ENCODE measurements at places on chromosomes 4 and X.
A peak's percentile ranks its signal among the peaks of the same experiment; 100 is the strongest.

DNA sequence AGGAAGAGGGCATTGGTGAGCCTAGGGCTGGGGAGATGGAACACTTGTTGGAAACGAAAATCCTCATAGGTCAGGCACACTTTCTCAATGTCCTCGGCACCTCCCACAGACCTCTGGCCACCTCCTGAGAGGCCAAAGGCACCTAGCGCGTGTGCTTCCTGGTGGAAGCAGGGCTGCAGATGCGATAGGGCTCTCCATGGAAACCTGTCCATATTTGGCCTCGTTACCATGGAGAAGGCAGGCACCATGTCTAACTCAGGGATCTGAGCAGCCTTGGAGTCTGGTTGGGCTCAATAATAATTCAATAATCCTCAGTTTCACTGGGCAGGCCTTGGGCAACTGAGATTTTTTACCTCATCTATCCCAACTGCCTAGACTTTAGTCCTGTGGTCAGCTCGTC lies 58.3 kb downstream of the RAI2 start:
- no peak for DNase-seq

GRCh38 chrX:112785344-112785743 lies 55.3 kb downstream of the AMOT start:
- no peak for DNase-seq

GRCh38 chr4:83910693-83911092 lies 374.8 kb downstream of the GPAT3 start:
- no peak for DNase-seq

DNA sequence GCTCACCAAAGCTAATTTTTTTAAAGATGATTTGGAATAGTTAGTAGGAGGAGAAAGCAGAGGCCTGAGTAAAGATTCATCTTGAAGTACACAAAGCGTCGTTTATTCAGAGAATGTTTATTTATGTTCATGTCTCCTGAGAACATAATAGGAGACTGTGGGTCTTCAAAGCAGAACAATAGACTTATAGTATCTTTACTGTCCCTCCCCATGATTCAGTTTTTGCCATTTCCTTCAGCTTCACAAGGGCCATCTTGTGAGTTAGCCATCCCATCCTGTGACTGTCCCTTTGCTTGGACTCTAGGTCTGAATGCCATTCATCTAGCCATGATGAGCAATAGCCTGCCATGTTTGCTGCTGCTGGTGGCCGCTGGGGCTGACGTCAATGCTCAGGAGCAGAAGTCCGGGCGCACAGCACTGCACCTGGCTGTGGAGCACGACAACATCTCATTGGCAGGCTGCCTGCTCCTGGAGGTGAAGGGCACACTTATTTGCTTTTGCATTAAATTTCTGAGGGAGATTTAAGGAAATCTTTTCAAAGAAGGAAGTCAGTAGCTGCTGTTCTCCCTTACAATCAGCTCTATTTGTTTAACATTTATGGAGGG lies 105.8 kb downstream of the NFKB1 start:
- DNase-seq: no peak

GRCh38 chrX:139795196-139795595 lies 87.2 kb upstream of the MCF2 start:
- DNase-seq: no peak

- no peak for DNase-seq
Observed at GRCh38 chrX:68086709-68087108, 346.6 kb downstream of the OPHN1 start.

GRCh38 chr4:128837679-128838078 lies 28.2 kb downstream of the JADE1 start:
- DNase-seq: no peak

GRCh38 chr4:8553216-8553615 lies 27.0 kb upstream of the GPR78 start:
- no peak for DNase-seq

DNA sequence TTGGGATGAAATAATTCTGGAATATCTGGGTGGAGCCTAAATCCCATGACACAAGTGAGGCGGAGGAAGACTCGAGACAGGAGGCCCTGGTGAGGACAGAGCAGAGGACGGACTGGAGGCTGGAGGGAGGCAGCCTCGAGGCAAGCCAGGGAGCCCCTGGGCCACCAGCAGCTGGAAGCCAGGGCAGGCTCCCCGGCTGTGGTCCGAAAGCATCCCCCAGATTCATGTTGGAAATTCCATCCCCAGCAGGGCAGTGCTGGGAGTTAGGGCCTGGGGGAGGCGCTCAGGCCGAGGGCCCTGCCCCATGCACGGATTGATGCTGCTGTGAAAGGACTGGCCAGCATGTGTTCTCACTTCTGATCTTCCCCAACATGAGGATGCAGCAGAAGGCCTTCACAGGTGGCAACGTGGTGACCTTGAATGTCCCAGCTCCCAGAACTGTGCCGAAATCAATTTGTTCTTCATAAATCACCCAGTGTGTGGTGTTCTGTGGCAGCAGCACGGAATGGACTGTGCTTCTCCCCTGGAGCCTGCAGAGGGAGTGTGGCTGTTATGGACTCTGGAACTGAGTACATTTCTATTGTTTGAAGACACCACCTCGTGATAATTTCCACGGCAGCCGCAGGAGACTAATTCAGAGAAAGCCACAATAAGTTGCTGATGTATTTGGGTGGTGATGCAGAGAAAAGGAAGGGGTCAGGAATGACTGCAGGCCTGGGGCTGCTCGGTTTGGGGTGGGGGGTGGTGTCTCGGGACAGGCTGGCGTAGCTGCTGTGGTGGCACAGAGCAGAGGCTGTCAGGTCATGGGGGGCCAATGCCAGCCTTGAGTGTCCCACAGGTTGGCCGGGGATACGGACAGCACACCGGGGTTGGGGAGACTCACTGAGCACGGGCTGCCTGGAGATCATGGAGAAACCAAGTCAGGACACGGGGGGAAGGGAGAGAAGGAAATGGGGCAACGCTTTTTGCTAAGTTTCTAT lies 56.9 kb downstream of the PCGF3 start:
- DNase-seq: no peak

DNA sequence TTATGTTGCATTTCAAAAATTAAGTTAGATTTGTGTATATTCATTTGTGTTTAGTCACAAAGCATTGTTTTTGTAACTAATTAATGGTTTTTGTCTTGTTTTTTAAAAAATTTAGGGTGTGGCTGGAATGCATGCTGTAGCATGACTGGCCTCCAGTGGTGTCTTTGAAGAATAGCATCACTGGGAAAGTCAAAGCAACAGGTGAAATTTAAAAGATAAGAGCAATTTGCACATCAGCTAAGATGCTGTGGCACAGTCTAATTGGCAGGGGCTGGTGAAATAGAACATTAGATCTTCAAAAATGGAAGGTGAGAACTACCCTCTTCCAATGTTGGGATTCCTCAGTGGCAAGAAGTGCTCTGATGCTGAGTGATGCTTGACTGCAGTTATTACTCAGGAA lies 45.3 kb downstream of the ANK2 start:
- no peak for DNase-seq

DNA sequence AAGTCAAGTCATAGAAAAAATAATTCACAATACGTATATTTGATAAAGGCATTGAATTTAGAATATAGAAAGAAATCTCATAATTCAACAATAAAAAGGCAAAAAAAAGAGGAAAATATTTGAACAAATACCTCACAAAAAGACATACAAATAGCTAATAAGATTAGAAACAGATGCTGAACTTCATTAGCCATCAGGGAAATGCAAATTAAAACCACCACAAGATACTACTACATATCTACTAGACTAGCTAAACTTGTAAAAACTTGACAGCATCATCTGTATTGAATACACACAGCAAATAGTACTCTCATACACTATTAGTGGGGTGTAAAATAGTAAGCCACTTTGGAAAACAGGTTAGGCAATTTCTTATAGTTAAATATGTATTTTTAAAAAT lies 128.7 kb upstream of the TLL1 start:
- no peak for DNase-seq

DNA sequence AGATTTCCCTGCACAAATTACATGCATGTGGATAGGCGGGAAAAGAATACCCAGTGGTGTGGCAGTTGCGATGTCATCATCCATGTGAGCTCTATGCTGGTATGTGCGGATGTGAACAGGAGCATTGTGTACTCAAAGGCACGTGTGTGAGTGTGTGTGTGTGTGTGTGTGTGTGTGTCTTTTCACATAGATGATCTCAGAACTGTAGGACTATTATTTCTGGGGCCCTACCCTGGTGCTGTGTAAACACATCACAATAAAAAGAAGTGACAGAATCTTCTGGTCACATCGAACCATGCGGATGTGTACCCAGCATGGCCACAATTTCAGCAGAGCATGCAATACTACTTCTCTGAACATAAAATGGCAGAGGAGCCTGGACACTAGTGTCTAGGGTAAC lies 624.8 kb downstream of the MID1IP1 start:
- no peak for DNase-seq

GRCh38 chrX:107726816-107727534 lies 48.6 kb downstream of the TSC22D3 start:
- DNase-seq: no peak

- DNase-seq: no peak
Observed at GRCh38 chr4:140806163-140806562, 50.0 kb upstream of the TBC1D9 start.

DNA sequence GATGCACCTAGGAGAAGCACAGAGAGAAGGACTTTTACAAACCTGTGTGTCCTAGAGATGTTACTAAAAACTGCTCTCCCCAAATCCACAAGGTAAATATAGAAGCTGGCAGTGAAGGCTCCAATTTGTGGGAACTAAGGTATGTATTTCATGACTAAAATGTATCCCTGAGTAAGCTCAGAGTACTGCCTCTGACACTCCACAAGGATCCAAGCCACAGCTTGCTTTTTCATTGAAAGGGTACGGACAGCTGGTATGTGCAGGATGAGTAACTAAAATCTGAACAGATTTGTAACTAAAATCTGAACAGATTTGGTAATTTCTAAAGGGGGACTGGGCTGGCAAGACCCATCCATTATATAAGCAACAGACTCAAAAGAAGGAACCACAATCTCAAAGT lies 187.6 kb downstream of the DCLK2 start:
- no peak for DNase-seq

DNA sequence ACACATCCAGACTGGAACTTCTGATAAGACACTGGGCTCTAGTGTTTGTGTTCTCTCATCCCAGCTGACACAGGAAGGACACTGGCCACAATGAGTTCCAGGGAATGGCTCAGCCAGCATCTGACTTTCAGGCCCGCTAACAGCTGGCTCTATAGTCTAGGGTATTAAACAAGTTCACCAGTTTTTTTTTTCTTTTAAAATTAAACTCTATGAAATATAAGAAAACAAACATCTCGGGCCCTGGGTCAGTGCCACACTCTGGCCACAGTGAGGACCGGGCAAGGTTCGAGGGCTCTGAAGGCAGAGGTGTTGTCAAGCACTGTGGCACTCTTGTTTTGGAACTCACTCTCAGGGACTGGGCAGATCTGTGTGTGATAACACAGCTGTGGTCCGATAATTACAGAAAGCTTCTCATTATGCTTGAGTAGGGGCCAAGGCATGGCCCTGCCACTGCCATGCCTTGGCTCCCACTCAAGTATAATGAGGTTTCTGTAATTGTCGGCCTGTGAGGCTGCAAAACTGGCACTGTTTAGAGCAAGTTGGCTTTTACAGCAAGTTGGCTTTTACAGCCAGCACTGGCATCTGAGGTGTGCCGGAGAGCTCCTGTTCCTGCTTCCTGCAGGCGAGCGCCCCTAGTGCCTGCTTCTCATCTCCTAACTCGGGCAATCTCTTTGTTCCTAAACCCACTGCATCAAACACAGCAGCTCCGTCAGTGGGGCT lies 62.8 kb downstream of the PPP1R2C start:
- DNase-seq: peak; percentile 61

DNA sequence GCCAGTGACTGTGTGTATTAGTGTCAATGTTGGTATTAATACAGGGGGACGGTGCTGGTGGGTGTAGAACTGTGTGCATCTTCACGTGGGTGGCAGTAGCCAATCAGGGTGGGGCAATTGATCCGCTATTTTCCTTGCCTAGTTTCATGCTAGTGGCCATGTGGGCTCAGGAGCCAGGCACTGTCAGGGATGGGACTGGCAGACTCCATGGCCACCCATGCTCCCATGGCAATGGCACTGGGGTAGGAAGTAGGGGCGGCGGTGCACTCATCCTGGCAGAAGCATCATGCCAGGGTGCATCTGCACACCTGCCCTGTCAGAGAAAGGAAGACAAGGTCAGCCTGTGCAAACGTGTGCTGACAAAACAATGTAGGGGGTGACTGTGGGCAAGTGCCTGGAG lies 122.1 kb upstream of the MAGEC2 start:
- DNase-seq: no peak

GRCh38 chr4:128338634-128339355 lies 51.2 kb upstream of the PGRMC2 start:
- no peak for DNase-seq

GRCh38 chr4:159768016-159768415 lies 665.1 kb downstream of the RAPGEF2 start:
- no peak for DNase-seq

- DNase-seq: no peak
Observed at GRCh38 chr4:15012017-15012788, 9.9 kb downstream of the CPEB2 start.

GRCh38 chr4:110211007-110211769 lies 12.8 kb upstream of the ELOVL6 start:
- DNase-seq: no peak

GRCh38 chr4:84215217-84215616 lies 283.9 kb downstream of the NKX6-1 start:
- no peak for DNase-seq

DNA sequence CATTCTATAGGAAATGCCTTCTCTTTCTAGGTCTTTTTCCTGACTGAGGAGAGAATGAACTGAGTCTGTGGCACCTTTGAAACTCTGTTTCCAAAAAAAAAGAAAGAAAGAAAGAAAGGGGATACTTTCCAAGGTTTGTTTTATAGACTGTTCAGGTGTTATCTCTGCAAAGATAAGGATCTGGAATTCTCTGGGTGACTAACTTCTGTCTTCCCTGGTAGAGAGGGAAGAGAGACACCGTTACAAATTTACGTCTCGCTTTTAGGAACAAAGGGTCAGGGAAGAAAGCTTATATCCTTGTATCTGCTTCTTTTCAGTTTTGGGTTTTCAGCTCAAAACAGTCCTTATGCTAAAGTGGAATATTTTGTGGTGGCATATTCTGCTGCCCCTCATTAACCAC lies 314.1 kb downstream of the RAPGEF2 start:
- DNase-seq: no peak

DNA sequence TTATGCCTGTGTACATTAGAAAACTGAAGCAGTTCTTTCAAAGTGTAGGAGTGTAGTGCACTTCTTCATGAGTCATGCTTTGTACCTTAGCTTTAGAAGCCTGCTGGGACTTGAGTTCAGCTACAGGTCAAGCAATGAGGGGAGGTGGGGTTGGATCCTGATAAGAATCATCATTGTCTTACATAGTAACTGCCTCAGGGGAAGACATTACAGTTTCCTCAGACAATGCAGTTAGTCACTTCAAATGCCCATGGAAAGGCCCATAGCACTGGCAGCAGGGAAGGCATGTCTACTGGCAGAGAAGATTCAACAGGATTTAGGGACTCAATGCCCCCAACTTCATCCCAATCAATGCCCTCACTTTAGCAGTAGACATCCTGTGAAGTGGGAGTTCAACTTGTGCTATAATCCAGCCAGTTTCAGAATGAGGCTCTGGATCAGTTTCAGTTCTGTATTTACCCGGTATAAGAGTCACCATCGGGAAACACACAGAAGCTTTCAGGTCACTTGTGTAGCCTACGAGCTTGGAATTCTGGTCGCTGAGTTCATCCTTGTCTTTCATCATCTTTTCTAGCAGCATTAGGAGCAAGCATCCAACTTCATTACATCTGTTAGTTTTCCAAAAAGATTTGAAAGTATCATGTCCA lies 1216.5 kb downstream of the RAPGEF2 start:
- no peak for DNase-seq

GRCh38 chr4:101357751-101358150 lies 10.4 kb upstream of the PPP3CA start:
- DNase-seq: no peak

Data from mesothelial cell of epicardium (in vitro differentiated cells).